Mesothelial cell of epicardium (in vitro differentiated cells): ENCODE measurements at places on chromosomes 3 and 15.

- DNase-seq = no peak
- peaks cover 15% of the 10 kb centered on the region for H3K4me1 ChIP-seq
- no peaks in the 10 kb centered on the region for H3K36me3 ChIP-seq
- H3K27me3 ChIP-seq = peaks cover 10% of the 10 kb centered on the region
- H3K27ac ChIP-seq = no peak overlapping the region
- H3K4me3 ChIP-seq = no peak overlapping the region
These were observed 3.3 kb upstream of the RBSN start for GRCh38 chr3:15102256-15102655.

- peaks cover 8% of the 10 kb centered on the region for H3K36me3 ChIP-seq
- peaks cover 13% of the 10 kb centered on the region for H3K4me1 ChIP-seq
- no peaks in the 10 kb centered on the region for H3K27me3 ChIP-seq
These were observed 52.0 kb downstream of the LPP start for GRCh38 chr3:188205992-188206416.

GRCh38 chr3:39501968-39502837 is 34.7 kb downstream of the MOBP start:
- H3K27ac ChIP-seq = no peak overlapping the region
- DNase-seq = no peak
- H3K4me3 ChIP-seq = no peak overlapping the region
- peaks cover 34% of the 10 kb centered on the region for H3K27me3 ChIP-seq

DNA sequence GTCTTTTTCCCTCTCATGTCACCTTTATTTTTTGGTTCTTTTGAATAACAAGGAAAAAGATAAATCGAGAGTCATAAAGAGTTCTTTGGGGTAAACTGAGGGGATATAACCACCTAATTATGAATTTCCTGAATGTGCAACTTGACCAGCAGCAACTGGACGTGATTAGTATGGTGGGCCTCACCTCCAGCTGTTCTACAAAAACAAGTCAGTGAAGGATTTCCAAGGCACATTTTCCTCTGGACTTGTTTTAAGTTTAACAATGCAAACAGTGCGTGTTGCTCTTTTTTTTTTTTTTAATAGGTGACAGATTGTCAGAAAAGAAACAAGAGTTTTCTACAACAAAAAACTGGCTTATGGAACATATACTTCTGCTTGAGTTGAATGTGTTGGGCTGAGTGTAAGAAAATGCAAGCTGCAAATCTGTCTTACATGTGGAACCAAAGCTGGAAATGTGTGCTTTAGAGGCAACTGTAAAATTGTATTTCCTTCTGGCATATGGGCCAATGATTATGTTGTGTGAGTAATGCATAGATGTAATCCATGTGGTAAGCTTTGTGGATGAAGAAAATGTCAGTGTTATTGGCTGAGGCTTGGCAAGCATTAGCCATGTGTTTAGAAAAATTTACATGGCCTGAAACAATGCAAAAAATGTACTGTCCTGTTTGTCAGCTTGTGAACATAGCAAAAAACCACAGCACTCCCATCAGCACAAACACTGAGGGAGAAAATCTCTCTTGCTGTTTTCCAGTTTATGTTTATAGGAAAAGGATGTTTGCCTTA is 44.5 kb upstream of the FNDC3B start:
- DNase-seq = no peak
- peaks cover 7% of the 10 kb centered on the region for H3K36me3 ChIP-seq
- H3K27ac ChIP-seq = peak overlapping the region; percentile 47
- H3K27me3 ChIP-seq = no peaks in the 10 kb centered on the region
- no peak overlapping the region for H3K4me3 ChIP-seq
- peaks cover 14% of the 10 kb centered on the region for H3K4me1 ChIP-seq

- no peak overlapping the region for H3K27ac ChIP-seq
- peaks cover 48% of the 10 kb centered on the region for H3K27me3 ChIP-seq
- no peak overlapping the region for H3K4me3 ChIP-seq
These were observed 13.3 kb downstream of the CHST13 start for GRCh38 chr3:126537116-126537729.

DNA sequence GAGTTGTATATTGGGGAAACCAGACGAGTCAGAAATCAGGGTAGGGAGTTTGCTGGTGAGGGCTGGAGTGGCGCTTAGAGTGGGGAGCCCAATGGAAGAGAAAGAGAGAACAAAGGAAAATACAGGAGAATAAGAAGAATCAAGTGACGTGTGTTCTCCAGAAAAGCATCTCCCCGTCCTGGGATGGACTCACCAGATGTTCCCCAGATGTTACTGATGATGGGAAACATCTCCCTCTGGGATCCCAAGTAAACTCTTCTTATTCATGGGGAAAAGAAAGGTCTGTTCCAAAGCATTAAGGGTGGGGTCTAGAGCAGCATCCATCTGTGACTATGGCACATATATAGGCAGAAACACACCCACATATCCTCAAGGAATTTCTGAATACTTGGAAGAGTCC is 3.0 kb upstream of the CSRNP1 start:
- no peaks in the 10 kb centered on the region for H3K36me3 ChIP-seq
- DNase-seq = no peak
- peaks cover 34% of the 10 kb centered on the region for H3K4me1 ChIP-seq
- no peaks in the 10 kb centered on the region for H3K27me3 ChIP-seq
- H3K27ac ChIP-seq = no peak overlapping the region

GRCh38 chr15:54772663-54773062 is 424.1 kb downstream of the RSL24D1 start:
- DNase-seq = no peak
- no peaks in the 10 kb centered on the region for H3K27me3 ChIP-seq
- H3K4me1 ChIP-seq = no peaks in the 10 kb centered on the region
- no peak overlapping the region for H3K27ac ChIP-seq
- H3K36me3 ChIP-seq = no peaks in the 10 kb centered on the region
- H3K4me3 ChIP-seq = no peak overlapping the region

- H3K4me1 ChIP-seq = no peaks in the 10 kb centered on the region
- H3K36me3 ChIP-seq = peaks cover 26% of the 10 kb centered on the region
- DNase-seq = no peak
These were observed 95.0 kb downstream of the IQCH start for GRCh38 chr15:67349634-67350033.

DNA sequence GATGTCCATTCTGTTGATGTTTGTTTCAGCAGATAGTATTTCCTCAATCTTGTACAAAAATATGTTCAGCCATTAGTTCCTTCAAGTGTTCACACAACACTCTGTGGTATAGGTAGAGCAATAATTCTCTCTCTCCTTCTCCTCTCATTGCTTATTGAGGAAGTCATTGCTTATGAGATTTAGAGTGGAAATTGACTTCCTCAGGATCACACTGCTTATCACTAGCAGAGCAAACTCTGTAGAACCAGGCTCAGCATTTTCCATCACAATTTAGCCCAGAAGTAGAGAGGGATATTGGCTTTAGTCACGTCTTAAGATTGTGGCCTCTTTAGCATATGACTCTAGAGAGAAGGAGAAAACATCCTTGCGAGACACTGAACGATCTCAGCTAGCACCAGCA is 31.2 kb downstream of the RAB11A start:
- no peak for DNase-seq
- no peak overlapping the region for H3K27ac ChIP-seq
- peaks cover 18% of the 10 kb centered on the region for H3K4me1 ChIP-seq
- H3K36me3 ChIP-seq = peaks cover 19% of the 10 kb centered on the region

DNA sequence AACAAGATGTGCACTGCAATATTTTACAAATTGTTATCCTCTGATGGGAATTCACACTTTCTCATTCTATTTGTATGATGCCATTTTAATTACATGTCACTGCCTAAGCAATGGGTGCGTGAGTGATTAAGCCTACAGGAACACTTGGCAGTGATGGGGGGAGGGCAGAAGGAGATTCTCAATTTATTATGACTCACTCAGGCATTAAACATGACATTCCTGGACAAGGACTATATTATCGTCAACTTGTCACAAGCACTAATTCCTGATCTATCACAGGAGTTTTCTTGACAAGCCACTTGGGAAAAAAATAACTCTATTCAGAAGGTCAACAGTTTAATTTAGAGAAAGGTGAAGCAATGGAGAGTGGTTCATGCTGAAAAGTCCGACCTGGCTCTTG is 556.8 kb downstream of the NSUN3 start:
- DNase-seq = no peak
- no peak overlapping the region for H3K27ac ChIP-seq
- no peaks in the 10 kb centered on the region for H3K36me3 ChIP-seq
- H3K4me1 ChIP-seq = peaks cover 2% of the 10 kb centered on the region

DNA sequence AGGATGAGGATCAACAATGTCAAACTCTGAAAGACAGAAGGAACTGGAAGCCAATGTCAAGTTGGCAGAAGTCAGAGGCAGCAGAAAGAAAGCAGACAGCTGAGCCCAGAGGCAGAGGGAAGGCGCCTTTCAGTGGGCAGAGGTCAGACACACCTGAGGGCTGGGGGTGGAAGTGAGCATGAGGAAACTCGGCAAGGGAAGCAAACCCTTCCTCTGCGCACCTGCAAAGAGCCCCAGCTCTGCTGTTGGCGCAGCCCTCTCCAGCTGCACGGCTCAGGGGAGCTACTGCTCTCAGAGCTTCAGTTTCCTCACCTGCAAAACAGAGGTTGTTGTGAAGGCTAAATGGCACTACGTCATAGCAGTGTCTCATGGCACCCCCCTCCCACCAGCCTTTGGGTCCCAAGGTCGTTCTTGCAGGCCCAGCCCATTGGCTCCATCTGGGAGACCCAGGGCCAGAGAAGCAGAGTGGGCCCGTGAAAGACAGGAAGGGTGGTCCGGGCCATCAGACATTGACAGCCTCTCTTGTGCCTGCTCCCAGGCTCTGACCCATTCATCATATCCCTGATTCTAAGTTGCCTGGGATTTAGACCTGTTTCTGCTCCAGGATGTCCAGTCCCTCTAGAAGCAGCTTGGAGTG is 53.3 kb upstream of the SLC6A11 start:
- no peak overlapping the region for H3K27ac ChIP-seq
- H3K27me3 ChIP-seq = peaks cover 35% of the 10 kb centered on the region
- no peak for DNase-seq
- H3K36me3 ChIP-seq = no peaks in the 10 kb centered on the region
- no peaks in the 10 kb centered on the region for H3K4me1 ChIP-seq

- H3K27me3 ChIP-seq = no peaks in the 10 kb centered on the region
- DNase-seq = no peak
- no peak overlapping the region for H3K4me3 ChIP-seq
- peaks cover 33% of the 10 kb centered on the region for H3K4me1 ChIP-seq
- H3K27ac ChIP-seq = no peak overlapping the region
- H3K36me3 ChIP-seq = peaks cover 4% of the 10 kb centered on the region
These were observed 19.6 kb downstream of the CSRNP1 start for GRCh38 chr3:39133822-39134221.

GRCh38 chr3:49903451-49904424 is at the start of gene MST1R:
Gene MST1R (minus strand): TSS chr3:49903873. CDS start chr3:49903609, 264 bp downstream.
- H3K36me3 ChIP-seq = no peaks in the 10 kb centered on the region
- peak within 1 kb of the TSS; percentile 63 for H3K4me3 ChIP-seq
- no peaks in the 10 kb centered on the region for H3K27me3 ChIP-seq

DNA sequence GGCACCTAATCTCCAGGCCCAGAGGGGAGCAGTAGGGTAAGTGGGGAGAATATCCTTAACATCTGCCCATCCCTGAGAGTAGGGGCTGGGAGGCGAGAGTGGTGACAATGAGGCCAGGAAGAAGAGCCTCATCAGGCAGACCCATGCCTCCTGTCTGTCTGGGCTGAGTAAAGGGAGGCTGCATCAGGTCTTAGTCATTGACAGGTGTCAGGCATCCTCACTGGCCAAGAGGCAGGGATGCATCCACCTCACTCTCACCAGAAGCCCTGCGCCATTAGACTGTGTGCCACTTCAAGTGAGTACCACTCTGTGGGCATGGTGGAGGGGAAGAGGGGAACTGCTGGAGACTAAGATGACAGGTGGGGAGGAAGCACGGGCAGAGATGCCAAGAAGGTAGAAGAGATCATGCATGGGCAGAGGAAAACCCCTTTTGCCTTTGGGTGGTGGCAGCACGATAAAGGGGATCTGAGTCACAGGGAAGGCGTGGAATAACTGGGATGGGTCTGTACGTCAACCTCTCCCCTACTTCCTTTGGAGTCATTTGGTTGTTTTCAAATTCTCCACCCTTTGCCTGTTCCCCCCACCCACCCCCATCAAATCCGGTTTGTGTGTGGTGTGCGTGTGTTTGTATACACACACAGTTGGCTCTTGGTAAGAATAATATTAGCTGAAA is 14.1 kb downstream of the ANAPC13 start:
- no peaks in the 10 kb centered on the region for H3K27me3 ChIP-seq
- H3K36me3 ChIP-seq = peaks cover 3% of the 10 kb centered on the region
- peak overlapping the region; percentile 25 for H3K27ac ChIP-seq
- no peak overlapping the region for H3K4me3 ChIP-seq
- H3K4me1 ChIP-seq = peaks cover 28% of the 10 kb centered on the region
- DNase-seq = no peak

DNA sequence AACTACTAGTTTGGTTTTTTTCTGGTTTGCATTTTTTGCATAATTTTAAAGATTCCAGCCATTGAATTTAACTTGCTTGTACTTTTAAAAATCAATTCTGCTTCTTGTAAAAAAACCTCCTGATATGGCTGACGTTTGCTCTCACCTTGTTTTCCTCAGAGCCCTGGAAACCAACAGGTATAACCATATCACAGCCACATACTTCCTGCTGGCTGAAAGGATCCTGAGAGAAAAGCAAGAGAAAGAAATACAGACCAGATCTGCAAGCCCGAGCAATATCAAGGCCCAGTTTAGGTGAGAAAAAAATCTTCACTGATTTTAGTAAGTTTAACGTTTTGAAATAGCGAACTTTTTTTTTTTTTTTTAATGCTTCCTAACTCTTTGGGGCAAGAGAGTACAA is 56.8 kb downstream of the SNRK start:
- H3K36me3 ChIP-seq = peaks cover 59% of the 10 kb centered on the region

DNA sequence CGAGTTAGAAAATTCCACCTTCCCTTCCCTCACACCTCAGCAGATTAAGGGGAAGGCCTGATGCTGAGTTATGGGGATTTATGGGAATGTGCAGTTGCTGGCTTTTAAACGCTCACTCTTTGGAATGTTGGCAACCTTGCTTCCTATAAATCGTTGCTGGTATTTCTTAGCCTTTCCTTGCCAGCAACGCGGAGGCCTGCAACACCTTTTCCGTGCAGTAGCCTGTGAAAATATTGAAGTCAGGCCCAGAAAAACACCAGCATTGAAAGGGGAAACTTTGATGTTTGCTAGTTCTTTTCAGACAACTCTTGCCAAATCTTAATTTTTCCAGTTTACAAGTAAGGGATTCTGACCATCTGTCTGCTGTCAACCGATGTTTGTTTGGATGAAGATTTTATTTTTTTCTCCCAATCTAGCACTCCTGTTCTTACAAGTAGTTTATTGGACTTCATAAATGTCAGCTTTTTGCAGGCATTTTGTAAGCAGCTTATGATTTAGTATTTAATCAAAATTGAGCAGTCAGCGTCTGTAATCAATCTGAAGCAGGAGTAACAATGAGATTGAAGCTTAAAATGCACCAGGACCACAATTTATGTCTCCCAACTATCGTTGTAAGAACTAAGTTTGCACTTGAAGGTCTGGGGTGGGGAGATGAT is 251.0 kb downstream of the RPLP1 start:
- no peaks in the 10 kb centered on the region for H3K27me3 ChIP-seq
- H3K27ac ChIP-seq = no peak overlapping the region
- H3K4me3 ChIP-seq = no peak overlapping the region
- no peaks in the 10 kb centered on the region for H3K4me1 ChIP-seq
- DNase-seq = no peak

DNA sequence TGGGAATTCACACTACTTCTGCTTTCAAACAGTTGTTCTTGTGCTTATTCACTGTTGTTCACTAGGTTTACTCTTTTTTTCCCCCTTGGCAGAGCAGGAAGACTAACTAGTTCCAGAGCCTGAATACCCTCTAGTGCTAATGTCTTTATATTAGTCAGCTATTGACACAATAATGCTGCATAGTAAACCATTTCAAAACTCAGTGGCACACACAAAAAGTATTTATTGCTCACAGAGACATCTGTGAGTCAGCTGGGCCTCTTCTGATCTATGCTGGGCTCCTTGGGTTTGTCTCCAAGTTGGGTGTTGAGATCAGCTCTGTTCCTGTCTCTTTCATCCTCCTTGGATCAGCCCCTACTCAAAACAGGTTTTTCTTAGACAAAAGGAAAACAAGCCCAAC is 51.1 kb downstream of the RSRC1 start:
- peaks cover 5% of the 10 kb centered on the region for H3K36me3 ChIP-seq
- no peak overlapping the region for H3K27ac ChIP-seq
- no peaks in the 10 kb centered on the region for H3K27me3 ChIP-seq
- H3K4me1 ChIP-seq = peaks cover 13% of the 10 kb centered on the region
- H3K4me3 ChIP-seq = no peak overlapping the region
